Ovary (tissue), 10 donors: ENCODE measurements at places on chromosomes 4 and X. TPM values are rescaled to one million over a fixed set of nuclear protein-coding genes. Genes with fewer than 3 reads are reported as not detected.

DNA sequence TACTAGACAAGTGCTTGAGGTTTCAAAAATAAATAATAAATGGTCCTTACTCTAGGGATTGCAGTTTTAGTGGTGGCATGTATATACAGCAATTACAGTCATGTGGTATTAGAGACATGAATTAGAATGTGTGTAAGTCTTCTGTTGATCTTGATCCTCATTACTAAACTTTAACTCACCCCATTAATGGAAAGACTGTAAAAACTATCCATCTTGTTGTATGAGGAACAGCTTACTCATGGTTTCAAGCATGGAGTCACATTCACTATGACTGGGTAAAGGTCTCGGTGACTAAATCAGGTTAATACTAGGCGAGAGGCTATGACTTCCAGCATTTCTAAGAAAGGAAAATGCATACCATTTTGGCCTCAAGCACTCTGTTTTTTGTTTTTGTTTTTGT is 107.0 kb upstream of the HPGD start:
- DNase-seq, result no peak

DNA sequence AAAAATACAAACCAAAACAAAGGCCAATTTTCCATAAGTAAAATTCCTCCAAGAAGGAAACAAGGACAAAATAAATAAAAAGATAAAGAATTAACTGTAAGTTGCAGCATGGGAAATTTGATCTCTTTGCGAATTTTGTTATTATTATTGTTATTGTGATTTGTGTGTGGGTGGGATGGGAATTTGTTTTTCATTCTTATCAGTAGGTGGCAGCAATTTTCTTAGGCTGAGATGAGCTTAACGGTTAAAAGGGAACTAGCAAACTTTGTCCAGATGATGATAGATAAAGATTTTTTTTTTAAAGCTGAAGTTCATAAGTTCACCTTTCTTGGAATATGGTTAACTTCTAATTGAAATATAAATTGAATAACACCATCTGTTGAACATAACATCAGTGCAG is 83.2 kb upstream of the IL1RAPL2 start:
- DNase-seq, result no peak

Gene C1QTNF7
- 8.6 TPM for polyA plus RNA-seq

Gene PLS3
- polyA plus RNA-seq, result 111 TPM

DNA sequence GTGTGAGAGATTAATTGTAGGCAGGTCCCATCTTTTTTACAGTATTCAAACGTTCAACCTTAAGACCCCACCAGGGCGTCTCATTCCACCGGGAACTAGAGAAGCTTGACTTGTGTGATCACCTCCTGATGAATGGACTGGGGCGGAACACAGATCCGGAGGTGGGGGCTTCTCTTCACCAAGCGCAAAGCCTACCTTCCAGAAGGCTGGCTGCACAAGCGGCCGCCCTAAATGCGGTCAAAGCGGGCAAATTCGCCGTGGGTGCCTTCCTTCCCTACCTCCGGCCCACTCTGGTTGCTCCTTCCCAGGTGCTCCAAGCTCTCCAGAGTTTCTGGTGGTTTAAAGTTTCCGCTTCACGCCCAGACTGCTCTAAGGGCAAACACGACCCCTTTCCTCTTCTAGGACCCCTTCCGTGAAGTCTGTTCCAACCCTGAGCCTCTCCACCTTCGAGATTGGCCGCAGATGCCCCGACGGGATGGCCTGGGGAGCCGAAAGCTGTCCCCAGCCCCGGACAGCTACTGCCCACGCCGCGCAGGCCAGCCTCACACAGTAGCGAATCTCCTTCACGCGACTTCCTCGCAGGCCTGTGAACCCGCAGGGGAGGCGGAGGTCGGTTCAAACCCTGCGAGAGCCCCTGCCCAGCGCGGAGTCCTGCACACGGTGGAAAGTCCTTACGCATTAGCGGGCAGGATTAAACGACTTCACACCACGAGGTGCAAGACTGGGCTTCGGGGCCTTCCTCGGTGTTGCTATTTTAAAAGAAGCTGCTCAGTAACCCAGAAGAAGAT is 1.6 kb upstream of the WWC2 start:
- DNase-seq, result peak; percentile 43
